HCT116 (cell line): ENCODE measurements at places on chromosomes 3 and 15.

DNA sequence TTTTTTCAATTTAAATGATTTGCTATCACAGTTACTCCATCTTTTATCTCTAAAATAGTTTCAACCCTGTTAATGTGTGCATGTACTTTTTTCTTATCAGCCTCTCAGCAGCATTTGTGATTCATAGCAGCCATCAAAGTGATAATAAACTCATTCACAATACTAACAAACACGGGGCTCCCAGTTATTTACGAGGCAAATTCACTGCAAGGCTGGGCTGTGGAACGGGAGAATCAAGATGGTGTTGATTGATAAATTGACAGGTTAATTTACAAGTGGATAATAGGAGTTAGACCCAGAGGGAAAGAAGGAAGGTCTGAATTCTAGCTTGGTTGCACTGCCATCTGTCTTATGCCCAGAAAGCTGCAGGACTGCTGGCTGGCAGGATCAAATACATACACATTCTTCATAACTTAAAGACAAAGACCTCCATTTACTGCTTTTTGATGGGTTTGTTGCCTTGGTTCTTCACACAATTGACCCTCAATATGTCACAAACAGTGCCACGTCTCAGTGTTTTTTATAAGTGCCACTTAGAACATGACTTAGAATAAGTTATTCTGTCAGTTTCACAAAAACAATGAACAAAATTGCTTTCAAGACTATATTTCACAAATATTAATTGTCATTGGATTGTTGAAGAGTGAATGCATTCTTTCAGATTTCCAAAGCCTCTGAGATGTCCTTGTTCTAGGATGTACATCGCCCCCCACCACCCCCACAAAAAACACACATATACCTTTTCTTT, 562.8 kb downstream of the NR2F2 start:
- no peak for DNase-seq

DNA sequence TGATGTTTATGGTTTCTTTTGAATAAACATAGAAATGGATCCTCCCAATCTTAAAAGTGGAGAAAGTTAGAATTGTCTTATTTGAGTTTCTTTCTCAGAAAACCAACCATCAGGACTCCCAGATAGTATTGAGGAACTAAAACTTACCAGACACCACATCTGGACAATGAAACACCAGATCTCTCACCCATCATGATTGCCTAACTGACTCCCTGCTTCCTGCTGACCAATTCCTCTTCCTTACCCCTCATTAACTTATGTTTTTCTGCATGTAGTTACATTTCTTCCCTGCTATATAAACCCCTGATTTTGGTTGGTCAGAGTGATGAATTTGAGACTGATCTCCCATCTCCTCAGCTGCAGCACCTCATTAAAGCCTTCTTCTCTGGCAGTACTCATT, 242.0 kb upstream of the SETMAR start:
- no peak for DNase-seq

DNA sequence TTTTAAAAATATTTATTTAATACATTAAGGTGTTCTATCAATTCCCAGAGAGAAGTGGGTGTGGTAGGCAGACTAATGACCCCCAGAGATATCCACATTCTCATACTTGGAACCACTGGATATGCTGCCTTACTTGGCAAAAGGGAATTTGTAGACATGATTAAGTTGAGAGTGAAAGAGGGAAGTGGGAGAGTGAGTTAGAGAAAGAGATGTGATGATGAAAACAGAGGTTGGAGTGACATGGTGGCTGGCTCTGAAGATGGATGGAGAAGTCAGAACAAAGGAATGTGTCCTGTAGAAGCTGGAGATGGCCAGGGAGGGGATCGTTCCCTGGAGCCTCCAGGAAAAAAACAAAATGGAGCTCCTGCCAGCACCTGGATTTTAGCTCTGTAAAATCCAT, 32.0 kb downstream of the TNFAIP8L3 start:
- no peak for DNase-seq

DNA sequence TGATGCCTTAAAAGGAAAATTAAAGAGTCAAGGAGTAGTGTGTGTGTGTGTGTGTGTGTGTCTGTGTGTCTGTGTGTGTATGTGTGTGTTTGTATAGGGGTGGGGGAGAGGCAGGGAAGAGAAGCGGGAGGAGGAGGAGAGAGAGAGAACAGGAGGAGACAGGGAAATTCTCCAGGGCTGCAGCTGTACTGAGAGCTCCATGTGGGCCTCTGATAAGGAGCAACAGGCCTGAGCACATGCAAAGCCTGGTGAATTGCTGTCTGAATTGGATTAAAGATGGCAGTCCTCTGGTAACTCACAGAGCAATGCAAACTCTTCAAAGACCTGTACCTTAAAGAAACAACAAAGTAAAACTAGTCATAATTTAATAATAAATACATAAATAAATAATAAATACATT, 70.6 kb downstream of the SEMA6D start:
- DNase-seq, result no peak

DNA sequence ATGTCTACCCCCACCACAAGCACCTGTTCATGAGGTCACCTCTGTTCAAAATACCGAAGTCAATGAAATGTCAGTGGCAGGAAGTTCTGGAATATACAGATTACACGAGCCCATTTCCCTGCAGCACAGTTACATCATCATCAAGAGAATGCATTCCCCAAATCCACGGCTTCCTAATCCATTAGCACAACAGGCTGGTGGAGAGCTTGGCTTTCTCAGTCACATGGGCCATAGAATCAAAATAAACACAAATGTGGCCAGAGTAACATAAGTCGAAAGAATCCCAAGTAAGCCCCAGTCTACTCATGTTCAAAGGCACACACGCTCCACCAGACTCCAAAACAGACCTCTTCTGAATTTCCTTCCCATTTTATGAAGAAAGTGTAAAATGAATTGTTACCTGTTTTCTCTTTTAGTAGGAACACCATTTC, 419.3 kb downstream of the MAGI1 start:
- DNase-seq, result no peak

DNA sequence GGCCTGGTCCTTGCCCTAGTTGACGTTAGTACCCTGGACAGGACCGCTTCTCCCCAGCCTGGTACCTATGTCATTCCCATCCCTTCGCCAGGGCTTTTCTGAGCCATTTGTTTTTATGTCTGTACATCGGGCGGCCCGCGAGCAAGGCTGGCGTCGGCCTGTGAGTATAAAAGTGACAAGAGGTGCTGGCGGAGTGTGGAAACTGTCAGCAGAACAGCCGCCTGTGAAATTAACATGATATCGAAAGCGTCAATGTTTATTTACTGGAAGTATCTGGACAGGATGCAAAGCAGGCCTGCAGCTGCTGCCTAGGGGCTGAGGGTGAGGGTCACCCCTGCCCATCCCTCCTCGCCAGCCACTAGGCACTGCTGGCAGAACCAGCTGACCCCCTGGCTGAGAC, 33.4 kb downstream of the LINGO1 start:
- no peak for DNase-seq

DNA sequence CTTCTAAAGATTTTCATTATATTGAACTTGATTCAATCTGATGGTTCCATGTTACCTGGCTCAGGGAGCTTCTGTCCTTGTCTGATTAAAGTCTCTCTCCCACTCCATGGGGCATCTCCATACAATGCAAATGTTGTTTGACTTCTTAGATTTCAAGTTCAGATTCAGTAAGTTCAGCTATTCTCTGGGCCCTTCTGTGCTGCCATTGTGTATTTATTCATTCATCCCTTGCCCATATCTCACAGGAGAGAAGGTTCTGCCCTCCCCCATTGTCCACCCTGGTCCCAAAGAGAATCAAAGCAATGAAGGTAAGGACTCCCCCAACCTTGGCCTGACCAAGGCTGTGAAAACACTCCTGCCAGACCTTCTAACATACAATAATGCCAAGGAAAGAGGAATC, 669.9 kb downstream of the MAGI1 start:
- no peak for DNase-seq

GRCh38 chr3:183031826-183032225, 51.5 kb upstream of the DCUN1D1 start:
- no peak for DNase-seq

DNA sequence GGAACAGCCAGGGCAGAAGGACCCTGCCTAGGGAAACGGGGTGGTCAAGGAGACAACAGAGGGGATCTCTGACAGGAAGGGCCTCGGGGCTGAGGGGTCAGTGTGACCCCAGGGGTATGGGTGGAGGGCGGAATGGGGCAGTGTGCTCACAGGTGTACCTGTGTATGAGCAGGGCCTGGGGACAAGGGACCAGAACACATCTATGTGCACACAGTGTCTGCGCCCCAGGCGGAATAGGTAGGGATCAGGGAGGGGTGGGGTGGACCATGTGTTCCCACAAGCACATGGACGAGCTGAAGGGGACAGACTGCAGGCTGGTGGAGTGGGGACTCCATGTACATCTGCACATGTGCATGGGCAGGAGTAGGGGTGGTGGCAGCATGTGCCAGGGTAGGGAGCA, 5.0 kb upstream of the TLR9 start:
- DNase-seq, result no peak

DNA sequence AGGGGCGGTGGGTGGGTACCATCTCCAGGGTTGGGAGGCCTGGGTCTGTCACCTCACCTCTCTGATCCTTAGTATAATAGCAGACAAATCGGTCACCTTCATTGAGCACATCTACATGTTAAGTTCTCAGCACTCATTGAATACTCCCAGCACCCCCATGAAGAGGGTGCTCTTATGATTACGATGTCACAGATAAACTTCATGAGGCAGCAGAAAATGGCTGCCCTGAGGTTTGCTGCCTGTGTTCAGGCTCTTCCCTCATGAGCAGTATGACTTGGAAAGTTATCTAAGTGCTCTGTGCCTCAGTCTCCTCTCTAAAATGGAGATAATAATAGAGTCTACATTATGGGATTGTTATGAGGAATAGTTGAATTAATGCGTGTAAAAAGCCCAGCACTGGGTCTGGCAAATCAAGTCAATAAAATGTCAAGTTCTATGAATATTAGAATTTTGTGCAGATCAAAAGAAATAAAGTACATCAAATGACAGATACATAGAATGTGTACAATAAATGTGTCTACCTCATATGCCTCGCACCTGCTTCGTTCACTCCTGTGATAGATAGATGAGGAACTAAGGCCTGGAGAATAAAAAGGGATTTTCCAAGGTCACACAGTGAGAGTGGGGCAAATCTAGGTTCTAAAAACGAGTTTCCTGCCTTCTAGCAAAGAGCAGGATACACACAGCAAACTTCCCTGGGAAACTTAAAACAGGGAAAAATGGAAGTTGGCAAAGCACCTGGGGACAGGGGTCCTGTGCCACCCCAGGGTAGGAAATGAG, 142.2 kb upstream of the MRPS22 start:
- no peak for DNase-seq

DNA sequence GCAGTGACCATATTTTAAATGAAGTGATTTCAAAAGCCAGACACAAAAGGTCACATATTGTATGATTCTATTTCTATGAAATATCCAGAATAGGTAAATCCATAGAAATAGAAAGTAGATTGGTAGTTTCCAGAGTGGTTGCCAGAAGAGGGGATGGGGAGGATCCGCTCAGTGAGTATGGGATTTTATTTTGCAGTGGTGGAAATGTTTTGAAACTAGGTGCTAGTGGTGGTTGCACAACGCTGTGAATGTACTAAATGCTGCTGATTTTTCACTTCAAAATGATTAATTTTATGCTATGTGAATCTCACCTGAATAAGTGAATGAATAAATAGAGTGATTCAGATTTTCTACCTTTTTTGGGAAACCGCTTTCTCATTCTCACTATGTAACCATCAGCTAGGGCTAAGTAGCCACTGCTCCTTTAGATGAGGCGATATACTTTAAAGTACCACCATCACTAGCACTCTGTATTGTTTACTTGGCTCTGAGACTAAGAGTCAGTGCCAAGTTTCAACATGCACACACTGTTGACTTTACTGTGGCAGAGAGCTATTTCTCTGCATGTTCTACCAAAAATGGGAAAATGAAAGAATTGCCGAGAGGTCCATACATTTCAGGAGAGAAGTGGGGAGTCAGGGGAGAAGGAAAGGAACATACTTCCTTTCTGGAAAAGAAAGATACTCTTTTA, 90.7 kb upstream of the GOLIM4 start:
- DNase-seq, result no peak

DNA sequence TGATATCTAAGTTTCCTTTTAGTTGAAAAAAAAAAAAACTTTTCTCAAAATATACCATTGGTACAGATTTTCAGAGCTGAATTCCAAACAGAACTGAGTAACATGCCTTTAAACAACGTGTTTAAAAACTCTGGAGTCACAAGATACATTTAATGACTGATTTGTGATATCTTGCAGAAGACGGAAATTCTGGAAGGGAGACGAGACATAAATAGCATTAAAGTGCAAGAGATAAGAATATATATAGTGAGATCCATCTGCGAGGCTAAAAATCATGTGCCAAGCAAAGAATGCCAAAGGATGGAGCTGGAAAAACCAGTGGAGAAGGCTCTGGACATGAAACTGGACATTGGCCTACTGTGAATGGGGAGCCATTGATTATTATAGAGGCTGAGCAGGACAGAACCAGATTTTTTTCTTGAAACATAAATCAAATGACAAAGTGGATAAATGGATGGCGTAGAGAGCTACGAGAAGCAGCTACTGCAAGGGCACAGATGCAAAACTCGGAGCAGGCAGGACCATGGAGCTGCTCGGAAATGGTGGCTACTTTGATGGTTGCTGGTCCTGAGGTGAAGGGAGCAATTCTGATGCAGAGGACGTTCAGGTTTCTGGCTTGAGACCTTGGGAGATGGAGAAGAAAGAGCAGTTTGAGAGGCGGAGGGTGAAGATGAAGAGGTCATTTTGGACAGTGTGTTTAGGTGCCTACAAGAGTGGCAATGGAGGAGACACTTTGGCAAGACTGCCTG, 88.8 kb downstream of the CPN2 start:
- no peak for DNase-seq

- no peak for DNase-seq
Measured at GRCh38 chr15:37037850-37038715, 62.3 kb downstream of the MEIS2 start.

- no peak for DNase-seq
Measured at GRCh38 chr15:80779658-80780415, 667 bp downstream of the CEMIP start.

DNA sequence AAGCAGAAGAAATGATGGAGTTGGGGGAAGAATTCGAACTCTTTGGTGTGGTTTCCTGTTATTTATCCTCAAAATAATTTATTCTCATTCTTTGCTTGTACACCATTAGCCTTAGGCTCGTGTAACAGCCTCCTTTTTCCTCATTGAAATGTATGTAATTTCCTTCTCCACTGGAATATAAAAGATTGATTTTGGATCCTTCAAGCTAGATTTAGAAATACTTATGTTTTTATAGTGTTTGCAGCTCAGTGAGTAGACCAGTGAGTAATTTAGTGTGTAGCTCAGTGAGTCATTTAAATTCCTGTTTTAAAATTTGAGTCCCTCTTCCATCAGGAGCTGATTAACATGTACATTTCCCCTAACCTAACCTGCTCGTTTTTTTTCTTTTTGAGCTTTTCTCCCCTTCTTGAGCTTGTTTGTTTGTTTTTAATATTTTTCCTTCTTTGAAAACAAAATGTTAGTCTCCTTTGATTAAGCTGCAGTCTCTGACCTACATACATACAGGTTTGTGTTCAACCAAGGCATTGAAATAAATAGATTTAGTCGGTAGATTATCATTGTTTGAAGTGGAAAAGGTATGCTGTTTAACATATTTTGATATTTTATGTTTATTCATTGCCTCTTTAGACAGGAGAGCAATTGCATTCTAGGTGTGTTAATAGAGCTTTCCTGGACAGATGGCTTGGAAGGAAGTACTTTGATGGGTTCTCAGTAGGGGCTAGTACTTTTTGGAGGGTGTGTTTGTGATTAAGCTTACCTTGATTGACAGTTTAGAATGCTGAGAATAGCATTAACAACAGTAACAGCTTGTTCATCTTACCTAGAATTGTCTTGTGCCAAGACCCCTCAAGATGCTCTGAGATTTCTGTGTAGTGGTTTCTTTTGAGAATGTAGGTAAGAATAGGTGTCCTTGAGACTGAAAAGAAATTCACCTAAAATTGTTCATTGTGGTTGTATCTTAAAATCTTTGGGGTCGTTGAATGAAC, 5.9 kb downstream of the USP3 start:
- no peak for DNase-seq
